ENCODE measurements at places on chromosomes 12 and 14.

- DNase-seq, result peak; percentile 37
Measured at GRCh38 chr14:26984311-26985177, 386.7 kb upstream of the NOVA1 start.

GRCh38 chr12:55899082-55899481 lies 28.6 kb downstream of the PYM1 start:
- DNase-seq, result no peak

DNA sequence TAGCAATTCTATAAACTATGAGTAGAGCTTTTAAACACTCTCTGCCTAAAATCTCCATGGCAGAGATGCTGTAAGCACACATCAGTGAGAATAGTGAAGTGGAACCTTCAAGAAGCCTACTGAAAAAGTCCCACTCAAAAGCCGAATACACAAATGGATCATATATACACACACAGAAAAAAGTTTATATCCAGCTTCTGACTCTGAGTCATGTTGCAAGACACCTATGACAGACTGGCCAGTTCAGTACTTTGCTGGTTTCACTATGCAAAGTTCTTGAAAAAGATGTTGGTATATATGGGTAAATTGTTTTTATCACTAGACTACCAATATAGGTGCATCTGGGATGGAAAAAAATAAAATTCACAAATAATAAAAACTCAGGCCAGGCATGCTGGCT lies 126.1 kb downstream of the KCNK10 start:
- no peak for DNase-seq

- no peak for DNase-seq
Measured at GRCh38 chr12:7750350-7750749, 3.2 kb upstream of the CLEC4C start.

GRCh38 chr12:89217472-89217871 lies 134.8 kb downstream of the DUSP6 start:
- DNase-seq, result no peak

DNA sequence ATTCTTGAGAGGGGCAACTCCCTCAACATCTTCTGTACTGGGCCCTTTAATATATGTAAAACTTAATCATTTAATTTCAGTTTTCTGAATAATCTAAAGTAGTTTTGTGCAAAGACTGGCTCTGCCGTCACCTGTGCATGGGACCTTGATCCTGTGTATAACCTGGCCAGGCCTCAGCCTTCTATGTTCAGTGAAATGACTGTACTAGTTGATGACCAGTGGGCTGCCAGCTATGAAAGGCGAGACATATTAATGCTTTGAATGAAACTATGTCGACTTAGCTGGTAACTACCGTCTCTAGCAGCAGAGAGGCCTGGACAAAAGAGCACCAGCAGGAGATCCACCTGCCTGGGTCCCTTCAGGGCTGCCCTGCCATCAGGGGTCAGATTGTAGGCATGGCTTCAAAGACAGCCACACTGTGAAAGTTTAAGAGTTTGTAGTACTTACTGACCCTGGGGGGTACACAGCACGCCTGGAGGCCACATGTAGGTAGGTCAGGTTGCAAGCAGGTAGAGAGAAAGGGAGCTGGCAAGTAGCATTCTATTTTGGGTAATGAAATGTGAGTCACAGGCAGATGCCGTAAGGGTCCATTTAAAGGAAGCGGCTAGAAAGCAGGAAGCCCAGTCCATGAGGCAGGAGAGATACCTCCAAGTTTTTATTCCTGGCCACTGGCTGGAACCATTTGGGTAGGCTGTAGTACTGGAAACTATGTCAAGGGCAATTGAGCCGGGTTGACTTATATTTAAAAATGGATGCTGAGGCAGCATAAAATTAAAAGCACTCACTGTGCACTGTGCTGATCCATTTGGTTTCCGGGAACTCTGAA lies 77.2 kb downstream of the BHLHE41 start:
- no peak for DNase-seq

- DNase-seq, result no peak
Measured at GRCh38 chr14:104394409-104394851, 185.1 kb upstream of the C14orf180 start.

DNA sequence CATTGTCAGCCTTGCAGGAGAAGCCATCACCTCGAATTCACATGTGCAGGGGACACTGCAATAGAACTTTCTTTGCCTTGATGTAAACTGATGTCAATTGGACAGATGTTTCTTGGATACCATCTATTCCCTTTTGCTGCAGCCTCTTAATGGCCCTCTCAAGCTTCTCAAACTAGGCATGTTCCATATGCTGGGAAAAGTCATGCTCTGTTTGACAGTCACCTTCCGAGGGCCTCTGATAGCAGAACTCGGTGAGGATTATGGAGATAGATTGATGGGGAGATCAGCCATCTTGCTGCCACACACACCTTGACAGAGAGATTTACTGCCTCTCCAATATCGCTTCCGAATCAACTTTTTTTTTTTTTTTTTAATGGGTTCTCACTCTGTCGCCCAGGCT lies 145.8 kb upstream of the NUDT4 start:
- DNase-seq, result no peak

DNA sequence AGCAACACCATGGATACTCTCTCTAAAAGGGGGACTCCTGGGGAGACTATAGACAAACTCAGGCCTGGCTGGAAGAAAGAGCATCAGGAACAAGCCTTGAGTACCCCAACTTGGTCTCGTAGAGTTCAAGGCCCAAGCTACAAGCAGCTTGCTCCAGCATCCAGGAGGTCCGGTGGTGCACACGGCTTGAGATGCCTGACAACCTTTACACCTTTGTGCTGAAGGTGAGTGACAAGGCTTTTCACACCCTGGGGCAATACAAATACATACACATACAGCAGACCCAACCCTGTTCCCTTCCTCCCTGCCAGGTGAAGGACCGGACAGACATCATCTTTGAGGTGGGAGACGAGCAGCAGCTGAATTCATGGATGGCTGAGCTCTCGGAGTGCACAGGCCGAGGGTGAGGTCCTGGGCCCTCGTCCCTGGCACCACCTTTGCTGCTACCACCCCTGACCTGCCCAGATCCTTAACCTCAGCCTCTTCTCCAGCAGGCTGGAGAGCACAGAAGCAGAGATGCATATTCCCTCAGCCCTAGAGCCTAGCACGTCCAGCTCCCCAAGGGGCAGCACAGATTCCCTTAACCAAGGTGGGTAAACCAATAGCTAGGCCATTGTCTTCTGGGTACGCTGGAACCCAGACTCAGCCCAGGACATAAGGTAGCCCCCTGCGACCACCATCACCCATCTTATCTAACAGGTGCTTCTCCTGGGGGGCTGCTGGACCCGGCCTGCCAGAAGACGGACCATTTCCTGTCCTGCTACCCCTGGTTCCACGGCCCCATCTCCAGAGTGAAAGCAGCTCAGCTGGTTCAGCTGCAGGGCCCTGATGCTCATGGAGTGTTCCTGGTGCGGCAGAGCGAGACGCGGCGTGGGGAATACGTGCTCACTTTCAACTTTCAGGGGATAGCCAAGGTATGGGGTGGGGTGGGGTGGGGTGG lies 41.2 kb downstream of the SH2B3 start:
- DNase-seq, result no peak

DNA sequence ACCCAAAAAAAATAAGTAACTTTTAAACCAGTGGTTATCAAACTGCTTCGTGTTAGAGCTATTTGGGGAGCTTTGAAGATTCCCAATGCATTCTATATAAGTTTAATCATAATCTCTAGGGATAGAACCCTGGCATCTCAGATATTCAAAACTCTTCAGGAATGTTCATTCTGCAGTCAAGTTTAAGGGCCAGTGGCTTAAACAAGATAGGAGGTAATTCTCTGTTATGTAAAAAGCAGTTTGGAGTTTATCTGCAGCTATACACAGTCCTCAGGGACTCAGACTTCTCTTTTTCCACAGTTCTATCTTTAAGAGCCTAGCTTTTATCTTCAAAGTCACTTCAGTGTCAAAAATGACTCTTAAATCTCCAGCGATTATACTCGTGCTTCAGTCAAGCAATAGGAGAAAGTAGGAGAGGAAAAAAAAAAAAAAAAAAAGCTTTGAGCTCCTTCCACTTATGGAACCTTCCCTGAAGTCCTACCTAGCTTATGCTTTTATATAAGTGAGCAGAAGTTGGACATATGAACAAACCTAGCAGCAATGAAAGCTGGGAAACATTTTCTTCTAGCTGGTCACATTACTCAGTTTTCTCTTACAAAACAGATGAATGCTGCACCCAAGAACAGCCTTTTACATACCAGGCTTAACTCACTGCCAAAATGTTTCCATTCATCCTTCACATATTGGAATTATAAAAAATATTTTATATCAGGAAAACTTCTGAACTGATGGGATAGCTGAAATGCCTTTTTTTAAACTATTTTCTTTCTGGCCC lies 302.8 kb downstream of the FSCB start:
- DNase-seq, result no peak

- no peak for DNase-seq
Measured at GRCh38 chr14:76078501-76078900, 73.2 kb upstream of the GPATCH2L start.

GRCh38 chr12:47650469-47650868 lies 55.4 kb downstream of the RPAP3 start:
- DNase-seq, result no peak

- no peak for DNase-seq
Measured at GRCh38 chr12:49869816-49870500, 27.1 kb upstream of the BCDIN3D start.

DNA sequence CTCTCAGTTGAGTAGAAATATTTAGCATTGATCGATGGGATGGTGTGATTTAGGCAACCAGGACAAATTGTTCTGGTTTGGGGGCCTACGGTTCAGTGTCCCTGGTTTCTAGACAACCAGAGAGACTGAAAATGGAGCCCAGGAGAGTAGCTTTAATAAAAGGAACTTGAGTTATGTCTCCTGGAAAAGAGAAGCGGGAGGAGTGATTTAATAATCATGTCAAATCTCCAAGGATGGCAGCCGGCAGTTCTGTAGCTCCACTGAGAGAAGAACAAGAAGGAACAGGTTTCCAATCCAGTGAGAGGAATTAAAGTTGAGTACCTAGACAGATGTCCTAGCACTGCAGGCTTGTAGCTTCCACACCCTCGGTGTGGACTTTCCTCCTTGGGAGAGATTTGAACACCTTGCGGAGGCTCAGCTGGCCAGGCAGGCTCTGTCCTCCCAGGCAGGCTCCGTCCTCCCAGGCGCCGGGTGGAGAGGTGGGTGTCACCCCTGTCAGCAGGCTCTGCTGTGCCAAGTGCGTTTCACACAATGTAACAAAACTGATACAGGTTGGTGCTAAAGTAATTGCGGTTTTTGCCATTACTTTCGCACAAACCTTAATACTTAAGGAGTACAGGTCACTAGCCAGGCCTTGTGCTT lies 45.9 kb downstream of the SLC6A12 start:
- DNase-seq, result no peak

- no peak for DNase-seq
Measured at GRCh38 chr12:113050795-113051194, 5.7 kb upstream of the DTX1 start.

- no peak for DNase-seq
Measured at GRCh38 chr14:85529803-85530574, at the start of gene FLRT2. TSS of gene FLRT2 (plus strand) at chr14:85530144. CDS start at chr14:85621515, 91,371 bp downstream.

- no peak for DNase-seq
Measured at GRCh38 chr14:22296722-22297121, 292.3 kb downstream of the DAD1 start.

DNA sequence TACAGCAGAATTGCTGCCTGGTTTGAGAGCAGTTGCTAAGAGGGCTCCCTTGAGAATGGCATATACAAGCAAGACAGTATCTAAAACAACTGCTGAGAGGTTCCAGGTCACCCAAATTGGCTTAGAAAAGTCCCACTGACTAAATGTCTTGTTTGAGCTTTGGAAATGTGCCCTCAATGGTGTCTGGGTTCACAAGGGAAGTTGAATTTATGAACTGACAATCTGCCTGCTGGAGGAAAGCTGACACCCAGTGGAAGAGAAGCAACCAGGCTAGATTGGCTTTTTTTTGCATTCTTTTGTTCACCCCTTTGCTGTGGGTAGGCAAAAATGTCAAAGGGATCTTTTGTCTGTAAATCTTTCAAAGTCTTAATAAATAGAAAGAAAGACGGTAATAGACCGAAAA lies 44.6 kb upstream of the NPFF start:
- DNase-seq, result no peak
